ENCODE measurements at places on chromosomes 5 and 9.

DNA sequence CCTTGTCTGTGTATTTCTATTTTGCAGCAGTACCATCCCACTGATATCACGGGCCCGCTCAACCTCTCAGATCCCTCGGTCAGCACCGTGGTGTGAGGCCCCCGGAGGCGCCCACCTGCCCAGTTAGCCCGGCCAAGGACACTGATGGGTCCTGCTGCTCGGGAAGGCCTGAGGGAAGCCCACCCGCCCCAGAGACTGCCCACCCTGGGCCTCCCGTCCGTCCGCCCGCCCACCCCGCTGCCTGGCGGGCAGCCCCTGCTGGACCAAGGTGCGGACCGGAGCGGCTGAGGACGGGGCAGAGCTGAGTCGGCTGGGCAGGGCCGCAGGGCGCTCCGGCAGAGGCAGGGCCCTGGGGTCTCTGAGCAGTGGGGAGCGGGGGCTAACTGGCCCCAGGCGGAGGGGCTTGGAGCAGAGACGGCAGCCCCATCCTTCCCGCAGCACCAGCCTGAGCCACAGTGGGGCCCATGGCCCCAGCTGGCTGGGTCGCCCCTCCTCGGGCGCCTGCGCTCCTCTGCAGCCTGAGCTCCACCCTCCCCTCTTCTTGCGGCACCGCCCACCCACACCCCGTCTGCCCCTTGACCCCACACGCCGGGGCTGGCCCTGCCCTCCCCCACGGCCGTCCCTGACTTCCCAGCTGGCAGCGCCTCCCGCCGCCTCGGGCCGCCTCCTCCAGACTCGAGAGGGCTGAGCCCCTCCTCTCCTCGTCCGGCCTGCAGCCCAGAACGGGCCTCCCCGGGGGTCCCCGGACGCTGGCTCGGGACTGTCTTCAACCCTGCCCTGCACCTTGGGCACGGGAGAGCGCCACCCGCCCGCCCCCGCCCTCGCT, 1.9 kb downstream of the LRRC26 start:
- no peak for DNase-seq

DNA sequence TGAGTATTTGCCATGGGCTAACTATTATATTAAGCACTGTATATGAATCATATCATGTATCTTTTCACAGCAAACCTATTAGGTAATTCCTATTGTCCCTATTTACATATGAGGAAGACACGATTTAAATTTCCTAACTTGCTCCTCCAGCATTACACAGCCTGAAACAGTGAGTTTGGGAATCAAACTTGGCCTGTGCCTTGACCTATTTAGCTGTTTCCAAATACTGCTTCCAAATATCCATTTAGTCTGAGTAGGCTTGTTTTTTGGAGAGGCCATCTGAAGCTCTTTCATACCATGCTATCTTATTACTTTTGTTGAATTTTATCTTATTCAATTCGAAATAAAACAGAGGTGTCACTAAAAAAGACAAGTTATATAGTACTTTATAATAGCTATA, 447.3 kb upstream of the MPDZ start:
- DNase-seq = no peak

DNA sequence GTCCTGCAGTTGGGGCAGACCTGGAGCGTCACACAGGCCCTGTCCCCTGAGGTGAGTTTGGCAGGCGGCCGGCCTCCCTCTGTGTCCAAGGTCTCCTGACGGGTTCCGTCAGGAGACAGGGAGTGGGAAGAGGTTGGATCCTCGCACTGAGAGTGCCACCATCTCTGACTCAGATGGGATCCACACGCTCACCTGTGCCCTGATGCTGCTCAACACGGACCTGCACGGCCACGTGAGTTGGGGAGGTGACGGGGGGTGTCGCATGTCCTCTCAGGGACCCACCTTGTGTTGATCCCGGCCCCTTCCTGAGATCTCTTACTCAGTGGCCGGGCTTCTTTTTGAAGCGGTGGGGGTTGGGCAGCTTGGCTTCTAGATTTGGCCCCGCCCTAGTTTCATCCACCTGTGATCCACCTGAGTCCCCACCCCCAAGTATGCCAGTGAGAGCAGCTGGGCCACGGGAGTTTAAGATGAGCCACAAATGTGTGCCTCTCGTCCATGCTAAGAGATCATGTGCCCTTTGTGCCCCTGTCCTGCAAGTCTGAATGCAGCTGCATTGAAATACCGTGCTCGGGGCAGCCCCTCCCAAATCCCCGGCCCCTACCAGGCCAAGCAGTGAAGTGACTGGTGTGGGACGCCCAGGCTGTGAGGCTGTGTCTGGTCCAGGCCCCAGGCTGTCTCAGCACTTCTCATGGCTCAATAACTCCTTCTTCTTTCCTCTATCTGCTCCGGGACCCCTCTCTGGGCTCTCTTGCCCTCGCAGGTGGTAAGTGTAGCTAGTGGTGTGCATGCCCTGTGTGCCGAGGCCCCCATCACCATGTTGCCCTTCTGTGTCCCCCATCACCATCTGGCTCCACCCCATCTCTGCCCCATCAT, 27.2 kb downstream of the PSD2 start:
- DNase-seq = no peak

DNA sequence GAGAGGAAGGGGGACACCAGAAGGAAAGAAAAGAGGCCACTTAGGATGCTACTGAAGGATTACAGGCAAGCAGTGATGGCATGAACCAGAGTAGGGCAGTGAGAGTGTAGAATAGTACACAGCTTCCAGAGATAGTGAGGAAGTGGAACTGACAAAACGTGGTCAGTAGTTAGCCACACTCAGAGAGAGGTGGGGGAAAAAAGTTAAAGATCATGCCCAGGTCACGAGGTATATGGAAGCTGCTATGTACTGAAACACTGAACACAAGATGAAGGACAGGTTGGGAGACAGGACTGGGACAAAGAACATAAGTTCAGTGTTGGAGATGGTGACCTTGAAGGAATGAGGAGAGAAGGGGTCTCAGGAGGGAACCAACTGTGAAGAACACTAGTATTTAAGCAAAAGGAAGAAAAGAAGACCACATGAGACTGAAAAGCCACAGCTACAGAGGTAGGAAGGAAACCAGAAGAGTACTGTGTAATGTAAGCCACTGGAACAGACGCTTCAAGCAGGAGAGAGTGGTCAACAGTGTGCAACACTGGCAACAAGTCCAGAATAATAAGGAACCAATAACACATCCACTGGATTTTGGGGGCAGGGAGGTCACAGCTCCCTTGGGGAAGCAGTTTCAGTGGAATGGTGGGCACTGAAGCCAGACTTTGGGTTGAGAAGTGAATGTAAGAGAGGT, 45.5 kb downstream of the ELL2 start:
- DNase-seq = no peak

DNA sequence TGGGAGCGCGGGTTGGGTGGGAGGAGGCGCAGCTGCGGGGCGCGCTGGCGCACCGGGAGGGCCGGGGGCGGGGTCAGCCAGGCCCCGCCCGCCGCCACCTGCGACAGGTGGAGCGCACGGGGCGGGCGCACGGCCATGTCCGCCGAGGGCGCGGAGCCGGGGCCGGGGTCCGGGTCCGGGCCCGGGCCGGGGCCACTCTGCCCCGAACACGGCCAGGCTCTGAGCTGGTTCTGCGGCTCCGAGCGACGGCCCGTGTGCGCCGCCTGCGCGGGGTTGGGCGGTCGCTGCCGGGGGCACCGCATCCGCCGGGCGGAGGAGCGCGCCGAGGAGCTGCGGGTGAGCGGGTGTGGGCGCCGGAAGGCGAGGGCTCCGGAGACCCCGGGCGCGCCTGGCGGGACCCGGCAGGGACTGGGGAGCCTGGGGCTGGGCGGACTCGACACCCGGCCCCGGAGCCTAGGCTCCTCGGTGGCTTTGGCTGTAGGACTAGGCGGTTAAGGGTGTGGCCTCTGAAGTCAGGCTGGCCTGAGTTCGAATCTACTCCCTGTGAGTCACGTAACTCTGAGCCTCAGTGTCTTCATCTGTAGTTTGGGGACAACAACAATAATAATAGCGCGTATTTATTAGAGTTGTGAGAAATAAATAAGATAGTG, at the start of gene BSPRY:
Gene BSPRY, plus strand, starts transcription at position 97 of the 650 bp plus-strand sequence. Its CDS starts 39 bp downstream, at position 136.
- peak; percentile 28 for DNase-seq

GRCh38 chr5:123037104-123037418, 536 bp upstream of the PPIC start:
- DNase-seq = no peak

- no peak for DNase-seq
These were observed 201.7 kb downstream of the SGCD start for GRCh38 chr5:156528673-156529072.

- DNase-seq = no peak
These were observed 217.5 kb downstream of the RAB3C start for GRCh38 chr5:58800356-58800755.

- no peak for DNase-seq
These were observed 31.6 kb upstream of the STK32A start for GRCh38 chr5:147203213-147203612.

- no peak for DNase-seq
These were observed 20.7 kb upstream of the IL33 start for GRCh38 chr9:6194934-6195333.

- DNase-seq = no peak
These were observed 221.4 kb downstream of the DRD1 start for GRCh38 chr5:175222621-175223020.

- DNase-seq = no peak
These were observed 226.1 kb downstream of the CDH12 start for GRCh38 chr5:22627029-22627428.

All from CD4-positive, alpha-beta T cell treated with Interleukin-1 beta for 1 hour (primary cell).